Femur (tissue), 1 donor: ENCODE measurements at places on chromosomes 1 and 21.

- DNase-seq = peak; percentile 91
Observed at GRCh38 chr1:33367485-33368405, 46.8 kb upstream of the A3GALT2 start.

- no peak for DNase-seq
Observed at GRCh38 chr21:32330784-32331311, 32.2 kb downstream of the MRAP start.

- no peak for DNase-seq
Observed at GRCh38 chr21:19122356-19122755, 718.8 kb upstream of the TMPRSS15 start.

GRCh38 chr1:241308011-241308410 is 49.0 kb downstream of the RGS7 start:
- no peak for DNase-seq
